ENCODE measurements at places on chromosomes 16 and 17.

DNA sequence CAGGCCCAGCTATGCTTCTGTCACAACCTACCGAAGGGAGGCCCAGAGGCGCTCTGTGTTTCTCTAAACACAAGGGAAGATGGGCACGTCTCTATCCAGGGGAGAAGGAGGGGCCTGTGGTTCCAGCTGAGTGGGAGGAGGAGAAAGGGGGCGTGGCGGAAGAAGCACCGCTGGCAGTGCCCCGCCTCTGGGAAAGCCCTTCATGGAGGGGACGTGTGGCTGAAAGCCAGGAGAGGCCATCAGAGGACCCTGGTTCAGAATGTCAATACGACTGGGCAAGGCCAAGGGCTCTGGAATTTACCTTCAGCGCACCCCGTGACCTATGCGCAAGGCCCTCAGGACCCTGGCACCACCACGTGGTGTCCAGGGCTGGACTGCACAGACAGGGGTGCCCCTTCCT is 12.3 kb upstream of the SLC38A8 start:
- DNase-seq, result no peak

DNA sequence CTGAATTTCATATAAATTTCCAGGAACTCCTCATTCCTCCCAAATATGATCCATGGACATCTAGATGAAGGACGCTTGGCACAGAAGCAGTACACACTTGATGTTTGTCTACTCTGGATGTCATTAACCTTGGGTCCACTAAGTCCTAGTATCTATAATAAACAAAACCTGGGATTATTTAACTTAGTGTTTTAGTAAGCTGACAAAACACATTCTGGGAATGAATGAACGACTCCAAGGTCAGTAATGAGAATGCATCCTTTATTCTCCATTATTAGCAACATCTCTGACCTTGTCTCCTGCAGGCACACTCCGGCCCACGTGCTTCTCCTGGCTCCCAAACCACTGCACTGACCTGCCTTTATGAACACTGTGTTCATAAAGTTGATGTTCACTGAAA is 24.1 kb upstream of the CDYL2 start:
- DNase-seq, result no peak

DNA sequence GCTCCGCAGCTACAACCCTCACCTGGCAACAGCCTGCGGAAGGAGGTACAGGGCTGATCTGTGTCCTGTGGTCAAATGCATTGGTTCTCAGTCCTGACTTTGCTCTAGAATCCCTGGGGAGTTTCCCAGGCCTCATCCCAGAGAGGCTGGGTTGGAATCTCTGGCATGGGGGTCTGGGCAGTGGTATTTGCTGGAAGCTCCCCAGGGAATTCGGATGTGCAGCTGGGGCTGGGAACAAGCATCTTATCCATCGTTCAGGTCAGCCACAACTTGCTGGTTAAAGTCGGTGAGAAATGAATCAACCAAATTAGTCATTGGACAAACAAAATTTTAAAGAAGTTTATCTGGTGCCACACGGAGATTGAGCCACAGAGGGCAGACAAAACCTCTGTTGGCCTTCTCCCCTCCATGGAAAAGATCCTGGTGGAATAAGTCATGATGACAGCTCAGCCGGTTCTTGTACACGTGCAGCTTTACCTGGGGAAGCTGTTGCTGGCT is 231.2 kb downstream of the FOXL1 start:
- DNase-seq, result no peak

DNA sequence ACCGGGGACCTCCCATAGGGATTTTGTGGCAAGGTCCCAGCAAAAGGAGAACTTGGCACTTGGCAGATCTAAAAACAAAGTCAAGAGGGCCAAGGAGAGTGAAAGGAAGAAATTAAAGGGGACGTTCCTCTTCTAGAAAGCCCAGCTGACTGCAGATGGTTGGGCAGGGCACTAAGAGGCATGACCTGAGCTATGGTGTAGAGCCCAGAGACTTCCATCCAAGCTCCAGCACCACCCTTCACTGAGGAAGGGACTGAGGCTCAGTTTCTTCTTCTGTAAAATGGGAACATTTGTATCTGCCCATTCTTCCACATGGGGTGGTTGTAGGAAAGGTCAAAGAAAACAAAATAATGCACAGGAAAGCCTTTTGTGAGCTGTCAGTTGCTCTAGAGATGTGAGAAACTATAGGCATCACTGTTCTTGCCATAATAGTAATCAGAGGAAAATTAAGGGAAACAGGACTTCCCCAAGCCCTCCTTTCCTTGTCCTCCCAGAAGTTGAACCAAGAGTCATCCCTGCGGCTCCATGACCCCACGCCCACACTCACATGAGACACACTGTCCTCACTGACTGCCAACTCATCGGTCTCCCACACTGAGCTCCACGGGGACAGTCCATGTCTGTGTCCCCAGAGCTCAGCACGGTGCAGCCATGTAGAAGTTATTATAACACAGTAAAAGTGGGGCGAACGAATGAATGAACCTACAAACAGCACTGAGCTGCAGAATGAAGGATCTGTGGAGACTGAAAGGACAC is 10.4 kb downstream of the CD300LF start:
- no peak for DNase-seq

DNA sequence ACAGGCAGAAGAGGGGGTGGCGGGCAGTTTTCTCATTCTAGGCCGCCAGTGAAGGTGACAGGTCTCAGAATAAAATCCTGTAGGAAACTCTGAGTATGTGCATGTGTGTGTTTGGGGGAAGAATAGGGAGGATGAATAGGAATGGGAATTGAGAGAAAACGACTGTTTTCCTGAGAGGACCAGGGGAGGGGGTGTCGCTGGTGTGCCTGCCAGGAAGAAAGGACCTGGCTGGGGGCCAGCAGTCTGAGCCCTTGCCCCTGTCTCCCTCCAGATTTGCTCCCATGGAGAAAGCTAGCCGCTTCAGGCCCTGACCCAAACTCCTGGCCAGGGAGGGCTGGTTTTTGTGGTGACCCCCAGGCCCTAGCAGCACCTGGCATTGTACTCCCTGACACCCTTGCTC is 14.4 kb downstream of the C17orf50 start:
- DNase-seq, result no peak

GRCh38 chr16:86224126-86224525 is 286.2 kb upstream of the FOXF1 start:
- DNase-seq, result no peak

GRCh38 chr17:27526604-27527002 is 70.4 kb downstream of the KSR1 start:
- DNase-seq, result peak; percentile 8

- DNase-seq, result no peak
These were observed 16.5 kb upstream of the RHOT1 start for GRCh38 chr17:32125848-32126153.

GRCh38 chr16:57278494-57278893 is 6.0 kb downstream of the PLLP start:
- no peak for DNase-seq

- DNase-seq, result no peak
These were observed 2.2 kb downstream of the UBALD1 start for GRCh38 chr16:4612474-4612931.

DNA sequence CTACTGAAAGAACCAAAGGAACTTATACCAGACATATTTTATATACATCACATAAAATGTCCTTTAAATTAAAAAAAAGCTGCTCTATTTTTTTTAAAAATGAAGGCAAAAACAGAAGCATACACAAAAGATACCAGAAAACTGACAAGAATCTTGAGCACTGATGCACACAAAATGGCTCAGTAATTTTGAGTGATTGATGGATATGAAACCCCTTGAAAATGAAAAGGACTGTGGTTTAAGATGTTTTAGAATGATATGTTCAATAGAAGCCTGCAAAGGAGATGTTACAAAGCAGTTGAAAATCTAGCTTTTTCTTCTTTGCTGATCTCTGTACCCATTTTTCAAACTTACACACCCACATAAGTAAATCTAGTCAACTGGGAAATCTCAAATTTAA is 2.7 kb downstream of the C16orf87 start:
- no peak for DNase-seq

DNA sequence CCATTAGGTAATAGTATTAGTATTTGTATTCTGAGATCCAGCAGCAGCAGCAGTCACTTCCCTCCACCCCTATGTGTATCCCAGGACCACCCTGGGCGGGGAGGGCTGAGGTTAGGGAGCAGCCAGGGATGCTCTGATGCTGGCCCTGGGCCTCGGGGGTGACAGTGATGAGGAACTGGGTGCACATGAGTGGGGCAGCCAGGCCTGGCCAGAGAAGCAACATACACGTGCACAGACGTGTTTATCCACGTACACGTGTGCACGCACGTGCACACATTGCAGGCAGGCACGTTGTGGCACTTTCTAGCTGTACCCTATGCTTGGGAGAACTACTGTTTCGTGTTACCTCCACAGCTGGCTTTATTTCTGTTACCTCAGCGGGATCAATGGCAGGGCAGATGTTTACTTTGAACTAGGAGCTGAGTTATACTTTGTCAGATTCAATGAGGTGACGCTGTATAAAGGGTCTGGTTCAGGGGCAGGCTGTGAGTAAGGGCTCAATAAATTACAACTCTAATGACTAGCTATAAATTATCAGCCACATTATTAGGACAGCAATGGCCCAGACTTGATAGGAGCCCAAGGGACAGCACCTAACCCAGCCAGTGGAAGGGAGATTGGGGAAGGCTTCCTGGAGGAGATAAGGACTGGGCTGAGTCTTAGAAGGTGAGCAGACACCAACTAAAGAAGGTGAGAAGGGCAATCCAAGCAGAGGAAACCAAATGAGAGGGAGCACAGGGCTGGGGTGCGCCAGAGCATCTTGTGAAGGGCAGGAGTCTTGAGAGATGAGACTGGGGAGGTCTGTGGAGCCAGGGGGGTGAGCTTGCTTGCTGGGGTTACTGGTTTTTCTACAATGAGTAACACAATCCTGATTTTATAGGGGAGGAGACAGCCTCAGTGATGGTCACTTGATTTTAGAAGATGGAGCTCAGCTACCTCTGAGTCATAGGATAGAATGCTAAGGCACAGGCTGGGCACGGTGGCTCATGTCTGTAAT is 22.4 kb upstream of the CA4 start:
- no peak for DNase-seq

DNA sequence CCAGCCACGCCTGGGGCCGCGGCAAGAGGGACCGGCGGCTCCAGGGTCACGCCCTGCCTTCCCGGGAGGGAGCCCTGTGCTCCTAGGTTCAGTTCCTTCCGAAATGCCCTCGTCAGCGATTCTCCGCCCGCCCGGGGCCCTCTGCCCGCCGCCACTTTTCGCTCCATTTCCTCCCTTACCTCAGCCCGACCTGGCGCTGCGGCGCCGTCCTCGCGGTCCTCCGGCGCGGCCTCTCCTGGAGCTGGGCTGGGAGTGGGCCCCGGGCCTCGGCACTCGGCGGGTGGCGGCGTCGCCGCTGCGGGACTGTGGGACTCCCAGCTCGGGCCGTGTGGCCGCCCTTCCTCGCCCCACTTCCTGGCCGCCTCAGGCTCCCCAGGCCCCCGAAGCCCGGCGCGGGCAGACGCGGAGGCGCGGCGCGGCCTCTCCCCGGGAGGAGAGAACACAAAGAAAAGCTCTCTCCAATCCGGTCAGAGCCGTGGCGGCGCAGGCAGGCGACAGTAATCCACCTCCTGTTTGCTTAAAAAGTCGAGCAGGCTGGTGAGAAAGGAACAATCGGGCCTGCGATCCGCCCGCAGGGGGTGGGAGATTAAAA is 1.6 kb downstream of the BAHCC1 start:
- DNase-seq, result no peak

DNA sequence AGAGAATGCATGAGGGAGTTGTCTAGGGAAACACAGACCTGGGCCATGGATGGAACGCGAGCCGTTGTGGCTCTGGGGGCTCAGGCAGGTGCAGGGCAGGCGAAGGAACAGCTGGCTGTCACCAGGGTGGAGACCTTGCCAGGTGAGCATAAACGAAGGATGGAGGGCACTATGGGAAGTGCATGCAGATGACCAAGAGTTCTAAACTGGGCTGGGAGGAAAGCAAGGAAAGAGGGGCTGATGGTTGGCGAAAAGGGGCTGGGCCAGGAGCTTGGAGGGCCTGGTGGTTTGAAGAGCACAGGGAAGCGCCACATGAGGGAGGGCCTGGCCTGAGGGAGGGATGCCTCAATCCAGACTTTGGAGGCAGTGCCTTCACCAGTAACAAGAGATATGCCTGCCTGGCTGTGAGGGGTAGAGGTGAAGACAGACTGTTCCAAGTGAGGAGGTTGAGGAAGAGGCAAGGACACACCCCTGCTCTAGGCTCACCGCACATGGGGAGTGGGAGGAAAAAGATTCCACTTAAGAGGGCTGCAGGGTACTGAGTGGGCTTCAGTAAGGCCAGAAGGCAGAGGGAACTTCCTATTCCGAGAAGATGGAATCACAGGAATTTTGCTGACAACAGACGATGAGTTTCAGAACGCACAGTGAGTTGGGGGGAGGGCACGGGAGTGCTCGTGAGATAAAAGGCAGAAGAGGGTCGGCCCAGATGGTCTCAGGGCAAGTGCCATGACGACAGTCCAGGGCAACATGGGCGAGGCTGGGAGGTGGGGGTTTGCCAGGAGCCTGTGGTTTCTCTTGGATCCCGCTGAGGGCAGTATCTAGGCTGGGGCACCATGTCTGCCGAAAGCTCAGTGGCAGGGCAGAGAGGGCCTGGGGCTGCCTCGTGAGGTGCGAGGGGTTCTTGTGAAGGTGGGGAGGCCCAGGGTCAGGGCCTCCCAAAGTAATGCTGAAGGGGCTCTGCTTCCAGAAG is 20.6 kb downstream of the B9D1 start:
- no peak for DNase-seq

DNA sequence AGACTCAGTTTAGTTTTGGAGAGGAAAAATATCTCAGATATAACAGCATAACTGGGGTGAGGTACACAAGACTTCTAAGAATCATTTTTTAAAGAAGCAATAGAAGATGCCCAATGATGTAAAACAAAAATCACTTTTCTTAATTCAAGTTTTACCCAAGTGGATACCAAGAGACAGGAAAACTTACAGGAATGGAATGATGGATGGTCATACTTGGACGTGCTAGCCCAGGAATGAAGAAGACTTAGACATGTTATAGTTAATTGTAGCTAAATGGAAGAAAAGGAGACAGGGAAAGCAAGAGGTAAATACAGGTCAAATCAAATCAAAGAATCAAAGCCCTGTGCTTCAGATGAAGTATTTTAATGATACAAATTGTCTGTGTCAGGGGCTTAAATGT is 312.7 kb upstream of the KCNJ16 start:
- no peak for DNase-seq

DNA sequence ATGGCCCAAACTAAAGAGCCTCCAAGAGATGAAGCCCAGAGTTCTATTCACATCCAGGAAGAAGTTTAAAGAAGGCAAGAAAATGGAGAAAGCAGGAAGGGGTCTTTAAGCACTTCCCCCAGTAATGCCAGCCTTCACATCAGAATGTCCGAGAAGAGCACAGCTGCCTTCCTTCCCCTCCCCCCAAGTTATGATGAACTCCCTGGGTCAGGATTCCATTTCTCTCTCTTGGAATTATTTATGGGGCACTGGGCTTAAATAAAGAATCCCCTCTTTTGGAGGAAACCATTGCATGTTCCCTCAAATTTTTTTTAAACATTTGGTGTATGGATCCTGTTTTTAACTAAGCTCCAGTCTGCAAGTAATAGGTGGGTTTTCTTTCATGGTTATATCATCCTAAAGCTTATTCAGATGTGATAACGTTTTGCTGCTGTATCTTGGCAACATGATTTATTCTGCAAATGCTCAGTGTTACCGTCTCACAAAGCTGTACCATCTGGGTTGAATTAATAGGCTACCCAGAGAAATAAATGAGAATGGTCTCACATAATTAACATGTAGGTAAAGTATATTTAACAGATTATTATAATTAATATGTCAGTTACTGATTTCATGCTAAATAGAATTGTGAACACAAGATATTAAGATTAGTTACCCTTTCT is 160.9 kb upstream of the TOX3 start:
- DNase-seq, result no peak

- peak; percentile 39 for DNase-seq
These were observed 32.8 kb downstream of the HIC1 start for GRCh38 chr17:2087597-2088211.

GRCh38 chr17:39225308-39225958 is at the start of gene STAC2:
Gene STAC2, minus strand, starts transcription at chr17:39225945. Its CDS starts 443 bp downstream, at chr17:39225502.
- DNase-seq, result no peak

- no peak for DNase-seq
These were observed 51.3 kb upstream of the FA2H start for GRCh38 chr16:74825941-74826340.

Data from activated CD4-positive, alpha-beta T cell treated with anti-CD3 and anti-CD28 coated beads for 24 hours (primary cell).